ENCODE measurements at places on chromosomes 3 and 15. TPM values are rescaled to one million over a fixed set of nuclear protein-coding genes. Genes with fewer than 3 reads are reported as not detected.

PLA2G4E gene
- total RNA-seq, result not detected

IQSEC1 gene
- total RNA-seq, result 15.2 TPM

BFSP2 gene
- not detected for total RNA-seq

ULK4 gene
- total RNA-seq, result 2.0 TPM

HDC gene
- 0.20 TPM for total RNA-seq

- no peak for DNase-seq
Measured at GRCh38 chr15:46732060-46732459, 985.2 kb upstream of the SEMA6D start.

TM4SF1 gene
- total RNA-seq, result 38.4 TPM

- no peak for DNase-seq
Measured at GRCh38 chr3:169195672-169196071, 467.8 kb downstream of the MECOM start.

ZNF770 gene
- 55.2 TPM for total RNA-seq

DNA sequence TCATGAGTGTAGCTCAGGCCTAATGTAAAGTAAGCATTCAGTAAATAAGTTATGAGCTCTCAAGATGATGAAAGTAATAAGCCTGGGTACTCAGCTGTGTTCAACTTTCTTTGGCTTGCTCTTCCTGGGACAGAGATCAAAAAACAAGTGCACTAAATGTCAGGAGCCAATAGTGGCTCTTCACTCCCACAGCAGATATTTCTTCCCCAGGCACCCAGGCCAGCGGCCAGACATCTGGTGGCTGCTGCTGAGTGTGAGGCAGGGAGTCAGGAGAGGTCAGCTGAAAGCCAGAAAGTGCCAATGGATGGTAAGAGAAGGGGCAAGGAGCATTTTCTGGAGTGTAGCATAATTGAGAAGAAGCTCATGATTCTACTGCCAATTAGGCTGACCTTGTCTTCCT, 18.2 kb upstream of the ITGA11 start:
- no peak for DNase-seq

NRROS gene
- total RNA-seq, result 0.58 TPM

DNA sequence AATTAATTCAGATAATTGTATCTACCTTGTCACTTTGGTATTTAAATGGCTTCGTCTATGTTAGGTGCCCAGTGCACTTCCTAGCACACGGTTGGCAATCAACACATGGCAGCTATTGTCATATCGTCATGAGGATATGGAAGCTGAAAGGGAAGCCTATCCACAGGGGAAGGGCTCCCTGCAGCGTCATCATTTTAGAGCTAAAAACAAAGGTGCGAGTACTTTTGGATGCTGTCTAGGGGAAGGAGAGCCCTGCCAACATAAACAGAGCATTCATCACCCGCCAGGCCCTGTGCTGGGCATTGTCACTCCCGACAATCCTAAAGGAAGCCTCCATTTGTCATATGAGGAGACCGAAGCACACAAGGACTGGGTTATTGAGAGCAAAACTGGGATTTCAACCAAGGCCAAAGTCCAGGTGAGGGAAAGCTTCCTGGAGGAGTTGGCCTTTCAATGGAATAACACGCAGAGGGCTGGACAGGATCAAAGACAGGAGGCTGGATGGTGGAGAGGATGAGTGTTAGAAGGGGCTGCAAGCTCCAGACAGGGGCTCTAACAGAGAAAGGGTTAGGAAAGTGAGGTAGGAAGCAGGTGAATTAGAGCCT, 8.0 kb upstream of the PARL start:
- DNase-seq, result no peak

DNA sequence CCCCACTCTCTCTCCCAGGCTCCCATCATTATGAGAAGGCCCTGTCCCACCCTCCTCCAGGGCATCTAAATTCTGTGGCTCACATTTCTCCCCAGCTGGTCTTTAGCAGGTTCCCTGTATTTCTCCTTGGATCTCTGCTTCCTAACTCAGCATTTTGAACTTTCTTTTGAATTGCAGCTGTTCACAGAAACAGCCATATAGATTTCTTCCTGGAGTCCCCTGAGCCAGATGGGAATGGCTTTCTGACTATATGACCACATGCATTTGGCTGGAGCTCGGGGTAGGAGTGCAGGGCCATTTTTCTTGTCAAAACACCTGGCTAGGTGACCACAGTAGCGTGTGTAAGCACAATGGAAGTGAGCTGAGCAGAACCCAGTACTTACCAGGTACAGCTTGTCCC, 22.0 kb downstream of the RBP2 start:
- DNase-seq, result no peak

DNA sequence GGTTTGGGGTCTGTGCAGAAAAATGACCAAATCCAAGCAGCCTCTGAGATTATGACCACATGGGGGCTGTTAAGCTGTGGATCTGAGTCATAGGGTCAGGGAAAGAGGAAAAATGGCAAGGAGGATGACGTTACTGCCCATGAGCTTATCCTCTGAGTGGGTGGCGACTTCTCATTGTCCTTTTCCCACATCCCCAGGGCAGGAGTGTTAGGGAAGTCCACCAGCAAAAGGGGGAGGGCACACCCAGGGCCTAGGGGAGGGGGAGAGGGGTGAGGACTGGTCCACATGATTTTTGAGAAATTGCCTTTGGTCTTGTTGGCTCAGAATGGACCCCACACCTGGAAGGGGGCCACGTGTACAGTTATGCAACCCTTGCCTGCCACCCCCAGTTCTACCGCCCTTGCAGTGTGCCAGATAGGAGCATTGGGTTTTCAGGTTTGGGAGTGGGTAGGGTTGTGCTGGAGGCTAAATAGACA, 2.6 kb downstream of the CD276 start:
- DNase-seq, result no peak

LSMEM2 gene
- total RNA-seq, result 0.41 TPM

DENND6A gene
- total RNA-seq, result 14.8 TPM

DNA sequence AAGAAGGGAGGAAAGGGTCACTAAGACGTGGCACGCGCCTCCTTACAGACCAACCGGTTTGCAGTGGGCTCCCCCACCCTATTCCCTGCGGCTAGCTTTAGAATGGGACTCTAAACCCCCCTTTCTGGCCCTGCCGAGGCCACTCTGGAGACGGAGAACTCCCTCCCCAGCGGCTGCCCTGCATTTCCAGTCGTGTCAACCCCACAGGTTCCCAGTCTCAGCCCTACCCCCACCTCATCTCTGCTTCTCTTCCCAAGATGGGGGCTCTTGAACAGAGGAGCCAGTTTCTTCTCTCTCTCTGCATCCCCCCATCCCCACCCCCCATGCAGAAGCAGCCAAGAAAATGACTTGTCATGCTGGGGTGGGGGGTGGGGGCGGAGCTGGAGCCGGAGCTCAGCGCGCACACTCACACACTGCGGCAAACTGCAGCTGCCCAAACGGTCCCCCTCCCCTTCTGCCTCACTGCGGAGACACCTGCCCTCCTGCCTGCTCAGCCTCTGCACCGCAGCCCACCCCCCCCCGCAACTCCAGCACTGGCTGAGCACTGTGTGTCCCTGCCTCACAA, 871 bp downstream of the MAP1A start:
- no peak for DNase-seq

SLC22A13 gene
- 0.29 TPM for total RNA-seq

DNA sequence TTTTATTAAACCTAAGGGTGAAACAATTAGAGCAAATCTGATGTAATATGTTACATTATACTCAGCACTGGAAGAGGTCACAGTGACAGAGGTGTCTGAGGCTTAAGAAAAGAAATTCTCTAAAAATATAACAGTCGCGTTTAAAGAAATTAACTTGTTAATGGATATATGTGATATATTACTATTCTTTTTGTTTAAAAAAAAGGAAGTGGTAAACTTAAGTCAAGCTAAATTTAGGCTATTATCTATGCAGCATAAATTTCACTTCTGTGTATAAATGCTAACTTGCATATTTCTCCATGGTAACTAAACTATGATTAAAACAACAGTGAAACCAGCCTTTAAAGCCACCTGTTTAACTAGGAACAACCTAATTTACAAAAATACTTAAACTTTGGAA, 191.3 kb downstream of the FOXP1 start:
- no peak for DNase-seq

DISP2 gene
- total RNA-seq, result 0.12 TPM

DNA sequence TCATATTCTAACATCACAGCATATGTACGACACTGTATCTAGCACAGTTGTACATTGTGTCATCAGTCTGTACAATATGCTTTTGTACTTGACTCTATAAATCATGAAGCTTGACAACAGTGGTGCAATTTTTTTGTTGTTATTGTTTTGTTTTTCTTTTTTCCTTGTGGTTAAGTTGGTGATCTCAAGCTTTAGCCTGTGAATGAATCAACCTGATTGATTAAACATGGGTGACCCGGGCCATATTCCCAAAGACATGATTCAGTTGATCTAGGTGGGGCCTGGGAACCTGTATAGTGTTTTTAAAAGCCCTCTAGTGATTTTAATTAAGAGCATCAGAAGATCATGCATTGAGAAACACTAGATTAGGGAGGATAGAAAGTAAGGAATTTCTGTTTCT, 101.8 kb upstream of the AADACL2 start:
- DNase-seq, result no peak

- DNase-seq, result no peak
Measured at GRCh38 chr3:171172070-171172469, 145.6 kb upstream of the SLC2A2 start.

DNA sequence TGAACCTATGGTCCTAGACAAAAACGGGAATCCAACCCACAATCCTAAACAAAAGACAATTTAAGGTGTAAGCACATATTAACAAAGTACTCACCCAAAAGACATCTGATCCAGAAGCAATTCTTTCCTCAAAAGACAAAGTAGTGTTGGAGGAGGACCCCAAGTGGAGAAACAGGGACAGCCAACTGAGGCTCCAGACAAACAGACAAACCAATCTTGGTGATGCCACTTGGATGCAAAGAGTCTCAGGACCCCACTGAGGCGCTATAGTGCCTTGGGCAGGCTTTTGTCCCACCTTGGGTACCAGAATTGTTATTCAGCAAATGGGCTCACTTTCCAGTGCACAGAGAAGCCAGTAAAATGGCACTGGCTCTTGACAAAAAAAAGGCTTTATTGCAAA, 613.8 kb downstream of the DIPK2A start:
- DNase-seq, result no peak

P2RY14 gene
- total RNA-seq, result 4.0 TPM

ZBBX gene
- total RNA-seq, result not detected

DNA sequence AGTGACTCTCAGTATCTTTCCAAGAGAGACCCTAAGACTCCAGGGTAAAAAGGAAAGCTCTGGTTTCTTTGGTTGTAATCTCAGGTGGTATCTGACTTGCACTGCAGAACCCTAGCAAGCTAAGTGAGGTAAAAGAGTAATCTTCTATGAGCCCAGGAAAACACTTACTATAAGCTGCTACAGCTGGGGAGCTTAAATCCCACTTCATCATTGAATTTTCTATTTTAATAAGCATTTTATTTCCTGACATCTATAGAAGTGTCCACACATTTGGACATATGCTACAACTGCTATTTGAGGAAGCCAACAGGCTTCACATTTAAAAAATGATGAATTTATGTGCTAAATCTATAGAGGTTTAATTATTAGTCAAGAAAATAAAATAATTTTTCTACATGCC, 73.1 kb upstream of the GUCA1C start:
- DNase-seq, result no peak

- no peak for DNase-seq
Measured at GRCh38 chr3:128188956-128189355, 35.7 kb downstream of the EEFSEC start.

MFSD1 gene
- total RNA-seq, result 31.5 TPM

PIERCE2 gene
- total RNA-seq, result 5.7 TPM

CACNA2D2 gene
- 0.61 TPM for total RNA-seq

GRCh38 chr3:94524102-94524919, 461.4 kb downstream of the NSUN3 start:
- no peak for DNase-seq

DNA sequence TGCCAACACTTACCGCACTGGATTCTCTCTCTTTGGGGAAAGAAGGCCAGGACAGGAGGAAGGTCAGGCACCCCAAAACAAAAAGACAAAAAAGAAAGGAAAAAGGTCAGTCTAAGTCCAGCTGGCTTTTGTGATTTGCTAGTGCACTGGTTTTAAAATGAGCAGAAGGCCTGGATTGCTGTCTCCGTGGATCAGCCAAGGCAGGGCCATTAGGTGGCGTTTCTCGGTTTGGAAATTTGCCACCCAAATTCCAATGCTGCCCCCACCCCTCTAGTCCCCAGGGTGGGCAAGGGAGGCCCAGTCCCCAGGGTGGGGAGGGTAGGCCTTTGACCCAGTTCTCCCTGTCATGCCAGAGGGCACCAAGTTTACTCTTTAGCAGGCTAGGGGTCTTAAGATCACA, 33.3 kb downstream of the TLE3 start:
- DNase-seq, result no peak

DNA sequence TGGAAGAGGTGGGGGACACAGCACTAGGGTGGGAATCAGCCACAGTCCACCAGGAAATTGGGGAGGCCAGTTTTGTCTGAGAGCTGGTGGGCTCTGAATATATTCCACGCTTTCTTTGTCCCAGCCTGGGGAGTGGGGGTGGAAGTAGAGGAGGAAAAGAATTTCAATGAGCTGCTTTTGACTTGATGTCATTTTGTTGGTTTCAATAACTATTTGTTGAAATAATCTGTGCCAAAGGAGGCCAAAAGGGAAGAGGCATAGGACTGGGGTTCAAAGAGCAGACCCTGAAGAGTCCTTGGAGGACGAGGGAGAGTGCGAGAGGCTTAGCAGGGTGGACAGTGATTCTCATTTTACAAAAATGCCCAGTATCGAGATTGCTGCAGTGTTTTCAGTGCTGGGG, 262.3 kb downstream of the SHQ1 start:
- DNase-seq, result no peak

GRCh38 chr15:90232941-90233386, 777 bp downstream of the CIB1 start:
- no peak for DNase-seq

CAMK1 gene
- 8.9 TPM for total RNA-seq

GRCh38 chr3:127354761-127355160, 66.9 kb upstream of the PRR20G start:
- no peak for DNase-seq

DNA sequence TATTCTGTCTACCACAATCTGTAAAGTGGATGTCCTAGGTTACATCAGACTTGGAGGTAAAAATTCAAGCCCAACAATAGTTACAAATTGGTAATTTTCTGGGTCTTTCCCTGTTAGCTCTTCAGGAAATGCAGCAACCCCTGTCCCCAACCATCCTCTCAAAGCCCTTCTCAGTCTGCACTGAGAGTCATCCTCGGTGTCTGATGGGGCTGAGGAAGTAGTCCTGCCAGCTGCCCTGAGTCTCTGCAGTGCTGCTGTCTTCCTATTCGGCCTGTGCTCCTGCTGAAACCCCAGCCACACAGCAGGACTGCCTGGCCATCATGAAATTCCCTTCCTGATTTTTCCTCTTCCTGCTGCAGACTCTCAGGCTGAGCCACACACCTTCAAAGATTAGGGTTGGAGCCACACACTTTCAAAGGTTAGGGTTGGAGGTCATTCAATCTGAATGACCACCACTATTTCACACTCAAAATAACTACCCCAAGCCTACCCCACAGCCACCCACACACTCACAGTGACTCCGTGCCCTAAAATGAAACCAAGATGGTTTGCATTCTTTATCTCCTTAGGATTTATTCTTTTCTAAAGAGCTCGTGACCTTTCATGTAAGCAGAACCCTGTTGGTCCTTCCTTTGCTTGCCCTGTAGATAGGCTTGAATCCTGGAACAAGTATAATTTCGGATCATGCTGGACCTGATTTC, 17.6 kb downstream of the TRIM42 start:
- no peak for DNase-seq

TMC3 gene
- not detected for total RNA-seq

GRCh38 chr3:136802481-136802996, 16.4 kb upstream of the SLC35G2 start:
- DNase-seq, result no peak

- DNase-seq, result no peak
Measured at GRCh38 chr15:45386974-45387373, 8.6 kb upstream of the GATM start.
